ENCODE measurements at places on chromosomes 3 and 15.

- DNase-seq, result no peak
These were observed 35.1 kb downstream of the APBA2 start for GRCh38 chr15:28920781-28921331.

- DNase-seq, result no peak
These were observed 12.4 kb upstream of the SEC13 start for GRCh38 chr3:10333349-10333650.

GRCh38 chr3:42061713-42062380 lies 29.3 kb upstream of the TRAK1 start:
- DNase-seq, result no peak

DNA sequence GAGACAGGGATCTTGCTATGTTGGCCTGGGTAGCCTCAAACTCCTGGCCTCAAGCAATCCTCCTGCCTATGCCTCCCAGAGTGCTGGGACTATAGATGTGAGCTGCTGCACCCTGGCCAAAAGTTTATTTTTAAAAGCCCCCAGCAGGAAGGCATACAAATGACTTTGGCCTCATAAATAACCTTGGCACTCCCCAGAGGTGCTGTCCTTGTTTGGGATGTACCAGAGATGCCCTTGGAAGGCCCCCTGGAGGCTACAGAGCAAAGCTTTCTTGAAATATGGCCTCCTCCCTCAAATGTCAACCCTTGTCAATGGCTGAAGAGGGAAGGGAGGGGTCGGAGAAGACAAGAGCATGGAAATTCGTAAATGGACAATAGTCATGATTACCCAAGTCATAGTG lies 14.0 kb upstream of the RTP3 start:
- DNase-seq, result no peak

- peak; percentile 28 for DNase-seq
These were observed 40.5 kb downstream of the FAM174B start for GRCh38 chr15:92614791-92615785.

GRCh38 chr3:127081001-127081720 lies 98.2 kb downstream of the PLXNA1 start:
- no peak for DNase-seq

- no peak for DNase-seq
These were observed 4.3 kb downstream of the RNU6-1 start for GRCh38 chr15:67835297-67836133.

DNA sequence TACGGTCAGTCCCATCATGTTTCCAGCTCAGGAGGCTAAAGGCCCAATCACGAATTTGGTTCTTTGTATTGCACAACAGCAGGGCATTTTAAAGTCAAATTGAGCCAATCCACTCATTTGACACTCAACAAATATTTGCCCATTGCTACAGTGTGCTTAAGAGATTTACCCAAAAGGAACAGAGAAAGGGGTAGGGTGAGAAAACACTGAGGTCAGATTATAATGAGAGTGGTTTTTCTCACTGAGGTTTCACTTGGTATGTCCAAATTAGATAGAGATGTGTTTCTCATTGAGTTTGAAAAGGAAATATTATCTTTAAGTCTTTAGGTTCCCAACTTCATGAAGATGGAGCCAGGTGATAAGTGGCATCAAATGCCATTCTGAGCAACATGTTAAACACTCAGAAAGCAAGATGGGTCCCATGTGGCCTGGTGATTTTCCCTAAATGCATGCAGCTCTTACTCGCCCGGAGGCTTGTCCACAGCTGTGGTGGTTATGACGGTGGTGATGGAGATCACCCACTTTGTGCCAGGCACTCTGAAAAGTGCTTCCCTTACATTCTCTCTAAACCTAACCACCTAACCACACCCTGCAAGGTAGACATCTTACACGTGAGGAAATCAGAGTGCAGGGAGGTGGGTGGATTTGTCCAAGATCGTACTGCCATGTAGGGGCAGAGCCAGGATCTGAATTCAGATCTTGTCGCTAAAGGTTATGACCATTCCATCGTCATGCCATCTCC lies 31.2 kb upstream of the USP3 start:
- DNase-seq, result peak; percentile 54

DNA sequence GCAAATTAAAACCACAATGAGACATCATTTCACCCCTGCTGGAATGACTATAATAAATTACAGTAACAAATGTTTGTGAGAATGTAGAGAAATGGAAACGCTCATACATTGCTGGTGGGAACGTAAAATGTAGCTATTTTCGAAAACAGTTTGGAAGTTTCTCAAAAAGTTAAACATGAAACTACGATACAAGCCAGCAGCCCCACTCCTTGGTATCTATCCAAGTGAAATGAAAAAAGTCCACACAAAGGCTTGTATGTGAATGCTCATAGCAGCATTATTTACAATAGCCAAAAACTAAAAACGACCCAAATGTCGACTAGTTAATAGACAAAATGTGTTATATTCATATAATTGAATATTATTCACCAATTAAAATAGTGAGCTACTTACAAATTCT lies 22.9 kb upstream of the CFAP20DC start:
- DNase-seq, result no peak

GRCh38 chr3:188135271-188135670 lies 18.7 kb upstream of the LPP start:
- no peak for DNase-seq

- DNase-seq, result no peak
These were observed 236.0 kb downstream of the CACNA2D3 start for GRCh38 chr3:54358316-54358715.

DNA sequence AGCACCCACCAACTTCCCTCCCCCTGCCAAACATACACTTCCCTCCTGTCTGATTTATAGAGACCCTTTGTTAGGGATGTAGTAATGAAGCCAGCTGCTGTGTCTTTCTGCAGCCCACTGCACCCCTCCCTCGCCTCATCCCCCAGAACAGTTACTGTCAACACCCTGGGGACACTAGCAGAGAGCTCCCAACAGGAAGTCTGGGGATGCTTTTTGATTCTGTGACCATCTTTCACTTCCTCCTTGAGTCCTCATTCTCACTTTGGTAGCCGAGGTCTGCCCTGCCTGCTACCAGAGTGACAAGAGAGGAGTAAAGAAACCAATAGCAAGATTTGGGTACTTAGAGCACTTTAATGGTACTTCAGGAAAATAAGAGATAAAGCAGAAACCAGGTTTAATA lies 201.6 kb downstream of the SATB1 start:
- no peak for DNase-seq

DNA sequence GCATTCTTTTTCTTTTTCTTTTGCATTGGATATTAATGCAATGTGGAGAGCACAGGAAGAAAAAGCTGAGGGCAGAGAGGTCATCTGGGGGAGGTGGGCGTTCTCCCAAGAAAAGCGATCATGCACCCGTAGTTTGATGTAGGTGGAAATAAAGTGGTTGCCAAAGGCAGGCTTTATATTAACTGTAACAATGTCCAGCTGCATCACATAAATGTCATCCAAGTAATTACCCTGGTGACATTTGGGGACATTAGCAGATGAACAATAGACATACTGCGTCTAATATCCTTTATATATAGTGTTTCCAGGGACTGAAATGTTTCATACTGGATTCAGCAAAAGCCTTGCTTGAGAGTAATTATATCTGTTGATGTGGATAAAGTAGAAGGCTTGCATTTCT lies 135.5 kb downstream of the CNTN6 start:
- DNase-seq, result no peak

DNA sequence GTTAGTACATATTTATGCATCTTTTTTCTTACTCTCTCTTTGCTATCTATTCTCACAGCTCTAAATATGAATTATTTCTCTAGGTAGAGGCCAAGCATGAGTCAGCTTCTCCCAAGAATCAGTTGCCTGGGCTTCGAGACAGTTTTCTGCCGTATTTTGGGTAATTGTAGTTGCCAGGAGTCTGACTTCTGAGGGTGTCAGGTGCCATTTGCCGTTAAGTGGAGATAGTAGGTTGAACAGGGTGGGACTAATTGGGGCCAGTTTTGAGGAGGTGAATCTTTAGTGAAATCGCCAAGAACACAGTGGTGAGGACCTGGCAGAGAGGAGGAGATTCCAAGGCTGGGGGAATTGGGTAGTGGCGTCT lies 7.8 kb upstream of the NRROS start:
- DNase-seq, result no peak

GRCh38 chr15:89948796-89949195 lies 36.0 kb upstream of the ARPIN start:
- DNase-seq, result no peak
